ENCODE measurements at places on chromosomes 2 and 18.

DNA sequence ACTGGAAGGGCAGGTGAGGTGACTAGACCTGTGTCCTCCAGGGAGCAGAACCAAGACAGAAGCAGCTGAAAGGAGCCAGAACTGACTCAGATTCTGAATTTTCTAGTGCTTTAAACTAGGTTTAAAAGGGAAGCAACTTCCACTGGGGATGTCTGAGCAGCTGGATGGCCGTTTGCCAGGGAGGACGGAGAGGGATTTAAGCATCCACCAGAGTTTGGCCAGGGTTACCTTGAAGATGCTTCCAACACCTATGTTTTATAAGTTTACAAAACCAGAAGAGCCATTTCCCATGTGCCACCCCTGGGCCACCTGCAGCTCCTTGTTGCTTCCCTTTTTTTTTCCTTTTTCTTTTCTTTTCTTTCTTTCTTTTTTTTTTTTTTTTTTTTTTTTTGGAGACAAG lies 48.6 kb upstream of the RBM44 start:
- DNase-seq, result no peak

DNA sequence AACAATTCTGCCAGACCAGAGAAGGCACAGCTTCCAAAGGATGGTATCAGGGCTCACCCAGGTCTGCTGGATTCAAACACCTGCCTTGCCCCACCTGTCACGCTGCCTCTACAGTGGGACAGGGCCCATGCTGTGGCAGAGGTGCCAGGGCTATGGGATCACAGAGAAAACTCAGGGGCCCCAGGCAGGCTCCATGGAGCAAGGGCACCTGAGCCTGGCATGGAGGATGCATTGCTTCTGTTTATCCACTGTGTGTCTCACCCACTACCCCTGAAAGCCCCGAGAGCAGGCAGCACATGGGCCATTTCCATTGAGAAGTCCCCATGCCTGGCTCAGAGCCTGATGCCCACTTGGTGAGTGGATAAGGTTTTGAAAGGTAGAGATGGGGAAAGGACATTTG lies 76.0 kb downstream of the TNS1 start:
- DNase-seq, result no peak

DNA sequence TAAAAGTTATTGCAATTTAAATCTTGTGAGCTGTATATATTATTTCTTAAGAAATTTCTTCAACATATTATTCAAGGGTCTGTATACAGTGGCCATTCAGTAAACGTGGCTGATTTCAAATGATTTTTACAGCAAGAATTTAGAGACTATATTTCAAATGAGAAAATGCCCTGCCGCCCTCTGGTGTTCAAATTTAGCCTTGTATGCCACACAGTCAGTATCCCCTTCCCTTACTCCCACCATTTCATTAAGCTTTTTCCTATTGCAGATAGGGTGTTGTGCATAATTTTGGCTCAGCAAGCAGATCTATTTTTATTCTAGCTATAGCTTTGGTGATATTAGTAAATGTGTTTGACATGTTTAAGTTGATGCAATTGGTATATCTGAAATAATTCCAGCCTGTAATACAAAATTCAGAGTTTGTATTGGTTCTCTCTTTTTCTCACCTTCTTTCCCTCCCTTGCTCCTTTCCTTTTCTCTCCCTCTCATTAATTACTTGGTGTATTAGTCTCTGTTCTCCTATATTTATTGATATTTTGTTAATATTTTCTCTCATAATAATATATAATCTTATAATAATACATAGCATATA lies 22.8 kb upstream of the SCN7A start:
- peak; percentile 5 for DNase-seq

- DNase-seq, result no peak
These were observed 68.2 kb downstream of the ZCCHC2 start for GRCh38 chr18:62590799-62591590.

DNA sequence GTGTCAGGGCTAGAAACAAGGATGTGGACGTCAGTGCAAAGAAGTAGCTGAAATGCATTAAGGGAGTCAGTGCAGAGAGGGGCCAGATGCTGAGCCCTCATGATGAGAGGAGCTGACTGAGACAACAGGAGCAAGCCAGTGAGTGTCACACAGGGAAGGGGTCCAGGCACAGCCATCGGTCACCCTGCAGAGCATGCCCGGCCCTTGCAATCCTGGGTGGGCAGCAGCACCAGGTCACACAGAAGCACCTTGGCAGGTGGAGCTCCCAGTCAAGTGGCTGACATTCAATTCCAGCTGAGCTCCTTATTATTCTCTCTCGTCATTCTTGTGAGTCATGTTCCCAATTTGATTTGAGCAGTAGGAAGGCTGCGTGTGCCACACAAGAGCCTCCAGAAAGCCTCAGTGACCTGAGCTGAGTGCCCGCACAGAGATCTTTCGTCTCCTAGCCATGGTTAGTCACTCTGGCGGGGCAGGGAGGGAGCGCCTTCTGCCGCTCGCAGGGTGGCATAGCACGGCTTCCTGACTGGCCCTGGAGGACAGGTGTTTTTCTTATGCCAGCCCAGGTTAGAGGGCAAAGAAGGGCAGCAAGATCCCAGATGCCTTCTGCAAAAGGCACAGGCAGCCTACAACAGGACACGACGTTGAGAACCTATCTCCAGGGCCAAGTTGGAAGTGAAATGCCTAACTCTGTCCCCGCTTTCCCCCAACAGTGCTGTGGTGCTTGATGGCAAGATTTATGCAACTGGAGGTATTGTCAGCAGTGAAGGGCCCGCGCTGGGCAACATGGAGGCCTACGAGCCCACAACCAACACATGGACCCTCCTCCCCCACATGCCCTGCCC lies 220.9 kb downstream of the ATAD2B start:
- no peak for DNase-seq

DNA sequence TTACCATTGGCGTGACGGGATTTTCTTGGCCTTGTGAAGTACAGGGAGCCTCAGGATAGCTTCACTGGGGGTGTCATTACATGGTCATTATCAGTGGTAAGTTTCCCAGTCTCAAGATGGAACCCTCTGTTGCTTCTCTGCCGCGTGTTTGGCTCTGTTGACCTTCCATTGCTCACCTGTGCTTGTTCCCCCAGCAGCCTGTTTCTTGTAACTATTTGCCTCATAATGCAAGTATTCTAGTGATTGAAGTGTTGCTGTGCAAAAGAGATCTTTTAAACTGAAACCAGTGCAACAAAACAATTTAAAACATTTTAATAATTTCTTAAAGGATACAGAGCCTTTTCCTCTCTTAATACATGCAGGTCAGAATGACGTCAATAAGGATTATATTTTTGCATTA lies 24.6 kb downstream of the PRKCE start:
- no peak for DNase-seq

DNA sequence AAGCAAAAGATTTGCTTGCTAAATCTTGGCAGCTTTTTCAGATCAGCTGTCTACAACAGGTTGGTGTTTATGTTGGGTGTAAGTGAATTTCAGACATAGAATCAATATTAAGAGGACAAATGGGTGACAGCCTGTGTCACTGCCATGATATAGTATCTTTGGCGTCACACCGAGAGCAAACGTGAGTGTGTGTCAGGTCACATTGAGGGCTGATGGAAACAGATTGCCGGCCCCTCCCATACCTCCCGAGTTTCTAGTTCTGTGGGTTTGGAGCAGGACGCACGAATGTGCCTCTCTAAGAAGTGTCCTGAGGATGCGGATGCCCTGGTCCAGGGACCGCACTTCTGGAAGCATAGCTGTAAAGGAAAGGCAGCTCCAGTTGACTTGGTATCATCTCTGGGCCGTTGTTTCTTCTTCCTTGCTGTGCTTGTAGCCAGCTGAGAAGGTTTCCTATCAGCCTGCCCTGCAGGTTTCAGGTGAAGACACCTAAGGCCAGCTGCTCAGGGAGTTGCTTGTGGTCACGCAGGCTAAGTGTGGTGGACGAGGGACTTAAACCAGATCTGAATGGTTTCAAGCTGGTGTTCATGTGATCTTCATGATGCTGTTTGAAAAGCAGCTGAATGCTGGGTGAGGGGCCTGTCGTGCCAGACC lies 6.4 kb downstream of the AGAP1 start:
- no peak for DNase-seq

- DNase-seq, result peak; percentile 22
These were observed 16.2 kb downstream of the TANC1 start for GRCh38 chr2:158984604-158985135.

DNA sequence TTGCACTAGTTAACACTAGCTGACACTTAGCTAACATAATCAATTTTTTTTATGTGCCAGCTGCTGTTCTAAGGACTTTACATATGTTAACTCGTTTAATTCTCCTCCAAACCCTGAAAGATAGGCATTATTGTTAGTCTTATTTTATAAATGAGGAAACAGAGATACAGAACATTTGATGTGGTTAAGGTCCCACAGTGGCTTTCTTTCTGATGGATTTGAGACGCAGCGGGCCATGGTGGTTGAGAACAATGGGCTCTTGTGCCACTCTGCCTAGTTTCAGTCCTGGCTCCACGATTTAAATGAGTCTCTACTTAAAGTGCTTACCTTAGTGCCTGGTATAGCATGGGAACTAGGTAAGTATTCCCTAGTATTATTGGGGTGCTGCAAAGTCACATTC lies 201.9 kb upstream of the SPRED2 start:
- DNase-seq, result no peak

- no peak for DNase-seq
These were observed 58.0 kb upstream of the CABYR start for GRCh38 chr18:24080861-24081260.

DNA sequence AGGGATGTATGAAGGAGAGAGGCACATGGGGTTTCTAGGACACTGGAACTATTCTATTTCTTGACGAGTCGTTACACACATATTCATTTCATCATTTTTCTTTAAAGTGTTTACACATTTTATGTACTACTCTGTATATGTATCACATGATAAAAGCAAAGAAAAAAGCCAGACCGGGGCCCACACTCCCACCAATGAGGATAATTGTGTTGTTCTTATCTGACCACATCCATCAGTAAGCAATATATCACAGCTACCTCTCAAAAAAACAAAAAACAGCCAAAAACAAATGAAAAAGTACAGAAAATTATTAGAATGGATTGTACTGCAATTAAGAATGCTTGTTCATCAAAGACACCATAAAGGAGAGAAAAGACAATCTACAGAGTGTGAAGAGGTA lies 14.2 kb upstream of the CNRIP1 start:
- DNase-seq, result no peak

GRCh38 chr2:144516981-144517865 lies 2.7 kb downstream of the ZEB2 start:
- DNase-seq, result peak; percentile 97

Data from fibroblast of skin of abdomen (primary cell).